Upper lobe of right lung (tissue), 1 donor: ENCODE measurements at places on chromosomes 7 and 10.

DNA sequence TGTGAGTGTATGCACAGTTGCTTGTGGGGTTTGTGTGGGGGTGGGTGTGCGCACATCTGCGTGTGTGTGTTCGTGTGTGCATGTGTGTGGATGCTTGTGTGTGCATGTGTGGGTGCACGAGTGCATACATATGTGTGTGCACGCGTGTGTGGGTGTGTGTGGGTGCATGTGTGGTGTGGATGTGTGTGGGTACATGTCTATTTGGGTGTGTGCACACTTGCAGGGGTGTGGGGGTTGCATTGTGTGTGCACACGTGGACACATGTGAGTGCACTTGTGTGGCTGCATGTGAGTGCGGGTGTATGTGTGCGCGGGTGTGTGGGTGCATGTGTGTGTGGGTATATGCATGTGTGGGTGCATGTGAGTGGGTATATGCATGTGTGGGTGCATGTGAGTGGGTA is 73.7 kb downstream of the NKX6-2 start:
- no peak for DNase-seq

GRCh38 chr10:100728928-100729861 is 16.2 kb upstream of the PAX2 start:
- peak; percentile 41 for DNase-seq

GRCh38 chr7:10913457-10913856 is 60.2 kb upstream of the PHF14 start:
- DNase-seq: no peak

- DNase-seq: no peak
Measured at GRCh38 chr7:142897691-142898090, 12.1 kb upstream of the TRPV6 start.

- no peak for DNase-seq
Measured at GRCh38 chr7:26052706-26053105, 99.3 kb upstream of the NFE2L3 start.

DNA sequence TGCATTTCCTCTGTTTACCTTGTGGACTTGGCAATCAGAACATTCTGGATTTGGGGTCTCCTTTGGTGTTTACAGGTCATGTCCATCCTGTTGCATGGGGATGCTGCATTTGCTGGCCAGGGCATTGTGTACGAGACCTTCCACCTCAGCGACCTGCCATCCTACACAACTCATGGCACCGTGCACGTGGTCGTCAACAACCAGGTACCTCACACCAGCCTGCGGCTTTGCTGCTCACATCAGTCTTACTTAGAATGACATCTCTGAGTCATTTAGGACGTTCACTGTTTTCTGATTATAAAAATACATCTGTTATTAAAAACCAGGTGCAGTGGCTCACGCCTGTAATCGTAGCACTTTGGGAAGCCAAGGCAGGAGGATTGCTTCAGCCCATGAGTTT is 67.0 kb upstream of the ZMIZ2 start:
- DNase-seq: peak; percentile 10

GRCh38 chr10:4686644-4686996 is 139.4 kb upstream of the AKR1E2 start:
- no peak for DNase-seq

DNA sequence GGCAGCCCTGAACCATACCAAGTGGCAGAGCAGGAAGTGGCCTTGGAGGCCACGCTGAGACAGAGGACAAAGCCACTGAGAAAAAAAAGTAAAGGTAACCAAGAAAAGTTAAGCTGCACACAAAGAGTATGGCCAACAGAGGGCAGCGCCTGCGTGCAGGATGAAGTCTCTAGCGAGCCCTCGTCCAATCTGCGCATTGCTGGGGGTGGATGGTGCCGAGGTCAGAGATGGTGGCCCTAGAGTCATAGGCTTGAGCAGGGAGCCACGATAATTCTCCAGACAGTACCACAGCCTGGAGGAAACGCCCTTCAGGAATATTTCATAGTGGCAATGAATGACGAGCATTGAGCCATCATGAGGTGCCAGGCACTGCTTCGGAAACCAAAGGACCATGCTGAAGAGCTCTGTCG is 9.7 kb downstream of the ATP6V0E2 start:
- DNase-seq: peak; percentile 75

DNA sequence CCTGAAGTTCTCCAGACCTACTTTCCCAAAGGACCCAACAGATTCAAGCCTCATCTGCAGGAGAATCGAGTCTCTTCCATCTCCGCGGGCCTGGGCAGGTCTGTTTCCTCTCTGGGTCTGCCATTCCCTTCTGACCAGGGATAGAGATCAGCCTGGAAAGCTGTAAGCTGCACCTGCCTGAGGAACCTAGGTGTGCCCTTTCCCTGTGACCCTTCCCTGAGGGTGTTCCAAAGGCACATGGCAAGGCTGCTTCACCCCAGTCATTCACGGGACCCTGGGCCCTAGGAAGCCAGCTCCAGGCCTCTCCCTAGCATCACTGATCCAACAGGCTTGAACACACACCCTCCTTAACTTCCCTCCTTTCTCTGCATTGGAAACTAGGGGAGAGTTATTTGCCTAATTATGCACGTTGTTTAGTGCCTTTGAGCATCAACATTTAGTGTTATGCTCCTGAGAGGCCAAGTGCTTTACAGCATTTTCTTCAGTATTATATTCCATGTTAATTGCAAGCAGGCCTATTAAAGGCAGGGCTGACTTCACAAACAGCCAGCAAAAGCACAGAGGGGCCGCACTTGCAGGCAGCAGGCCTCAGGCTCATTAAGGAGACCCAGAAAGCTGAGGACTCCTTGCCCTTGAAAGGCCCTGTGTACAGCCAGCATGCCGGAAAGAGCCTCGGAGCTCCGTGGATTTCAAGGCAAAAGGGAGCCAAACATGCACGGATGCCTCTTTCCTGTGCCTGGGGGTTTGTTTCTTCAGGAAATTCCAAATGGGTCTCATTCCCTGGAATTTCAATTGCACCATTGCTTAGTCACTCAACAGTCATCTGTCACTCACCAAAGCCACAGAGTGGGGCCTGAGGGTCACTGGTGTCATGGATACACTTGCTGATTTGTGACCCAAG is 91.0 kb upstream of the FAM20C start:
- DNase-seq: peak; percentile 40

- peak; percentile 66 for DNase-seq
Measured at GRCh38 chr10:50990568-50991455, 83.5 kb upstream of the PRKG1 start.

DNA sequence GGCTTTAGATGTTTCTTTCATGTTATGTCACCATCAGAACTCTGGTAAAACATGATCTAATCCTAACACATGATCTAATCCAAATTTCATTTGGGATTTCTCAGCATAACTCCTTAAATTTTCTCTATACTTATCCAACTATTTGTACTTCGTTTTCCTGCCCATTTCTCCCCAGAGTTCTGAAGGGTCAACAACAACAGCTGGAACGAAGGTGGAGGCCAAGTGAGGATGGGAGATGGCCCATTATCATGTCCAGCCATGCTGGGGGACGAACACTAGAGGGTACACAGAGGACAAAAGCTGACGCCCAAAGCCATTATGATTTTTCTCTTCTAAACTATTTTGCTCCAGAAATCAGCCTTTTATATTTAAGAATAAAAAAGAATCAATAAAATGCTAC is 185.4 kb downstream of the DOCK4 start:
- DNase-seq: no peak

- DNase-seq: no peak
Measured at GRCh38 chr10:49220031-49220430, 31.8 kb upstream of the TMEM273 start.

GRCh38 chr7:28173531-28173930 is 7.1 kb downstream of the JAZF1 start:
- no peak for DNase-seq

DNA sequence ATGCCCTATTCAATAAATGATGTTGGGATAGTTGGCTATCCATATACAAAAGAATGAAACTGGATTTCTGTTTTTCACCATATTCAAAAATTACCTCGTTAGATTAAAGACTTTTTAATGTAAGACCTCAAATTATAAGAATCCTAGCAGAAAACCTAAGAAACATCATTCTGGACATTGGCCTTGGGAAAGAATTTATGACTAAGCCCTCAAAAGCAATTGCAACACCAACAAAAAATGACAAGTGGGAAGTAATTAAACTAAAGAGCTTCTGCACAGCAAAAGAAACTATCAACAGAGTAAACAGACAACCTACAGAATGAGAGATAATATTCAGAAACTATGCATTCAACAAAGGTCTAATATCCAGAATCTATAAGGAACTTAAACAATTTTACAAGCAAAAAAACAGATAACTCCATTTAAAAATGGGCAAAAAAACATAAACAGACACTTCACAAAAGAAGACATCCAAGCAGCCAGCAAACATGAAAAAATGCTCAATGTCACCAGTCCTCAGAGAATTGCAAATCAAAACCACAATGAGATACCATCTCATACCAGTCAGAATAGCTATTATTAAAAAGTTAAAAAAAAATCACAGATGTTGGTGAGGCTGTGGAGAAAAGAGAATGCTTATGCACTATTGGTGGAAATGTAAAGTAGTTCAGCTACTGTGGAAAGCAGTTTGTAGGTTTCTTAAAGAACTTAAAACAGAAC is 309.8 kb downstream of the AHR start:
- no peak for DNase-seq

DNA sequence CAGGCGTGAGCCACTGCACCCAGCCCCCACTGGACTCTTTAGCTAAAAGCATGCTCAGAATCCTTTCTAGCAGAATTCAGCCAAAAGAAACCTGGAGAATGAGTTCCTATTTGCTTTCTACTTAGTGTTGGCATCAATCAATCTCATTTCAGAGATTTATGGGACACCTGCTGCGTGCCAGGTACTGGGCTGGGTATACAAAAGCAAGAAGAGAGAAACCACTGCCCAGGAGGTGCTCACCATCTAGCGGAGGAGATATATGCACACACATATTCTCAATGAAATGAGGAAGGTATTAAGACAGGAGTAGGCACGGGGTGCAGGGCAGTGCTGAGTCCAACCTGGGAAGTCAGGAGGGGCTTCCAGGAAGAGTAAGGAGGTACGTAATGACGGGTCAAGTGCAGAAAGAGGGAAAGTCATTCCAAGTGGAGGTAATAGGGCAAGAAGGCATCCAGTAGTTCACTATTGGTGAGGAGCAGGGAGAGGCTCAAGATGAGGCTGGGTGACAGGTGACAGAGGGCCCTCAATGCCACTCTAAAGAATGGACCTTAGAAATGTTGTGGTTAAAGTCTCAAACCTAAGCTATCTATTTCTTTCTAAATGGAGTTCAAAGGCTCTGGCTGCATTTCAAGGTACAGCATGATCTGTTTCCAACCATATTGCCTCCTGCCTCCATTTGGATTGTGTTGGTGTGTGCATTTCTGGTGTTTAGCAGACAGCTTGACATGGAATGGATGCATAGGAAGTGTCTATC is 22.1 kb downstream of the ABLIM1 start:
- no peak for DNase-seq

GRCh38 chr7:135143885-135144668 is 3.8 kb upstream of the TMEM140 start:
- DNase-seq: no peak

DNA sequence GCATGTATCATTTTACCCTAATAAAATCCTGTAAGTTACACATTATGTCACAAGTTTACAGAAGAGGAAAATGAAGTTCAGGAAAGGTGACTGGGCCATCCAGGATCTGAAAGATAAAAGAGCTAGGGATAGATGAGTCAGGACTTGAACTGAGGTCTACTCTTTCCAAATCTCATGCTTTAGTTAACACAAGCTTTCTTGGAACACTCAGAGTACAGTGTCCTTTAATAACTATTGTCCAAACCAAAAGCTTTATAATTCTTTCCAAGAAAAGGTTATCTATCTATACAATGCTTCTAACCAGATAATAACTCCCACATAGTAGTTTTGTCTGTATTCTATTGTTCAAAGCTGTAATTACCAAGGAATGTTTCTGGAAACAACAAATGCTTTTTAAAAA is 164.6 kb downstream of the LRRN3 start:
- no peak for DNase-seq

GRCh38 chr10:31148951-31149350 is 117.3 kb upstream of the ZNF438 start:
- no peak for DNase-seq
